Uterus (tissue), 4 donors: ENCODE measurements at places on chromosomes 4 and X. TPM values are rescaled to one million over a fixed set of nuclear protein-coding genes. Genes with fewer than 3 reads are reported as not detected.

RAB41 gene
- total RNA-seq, result not detected

DNA sequence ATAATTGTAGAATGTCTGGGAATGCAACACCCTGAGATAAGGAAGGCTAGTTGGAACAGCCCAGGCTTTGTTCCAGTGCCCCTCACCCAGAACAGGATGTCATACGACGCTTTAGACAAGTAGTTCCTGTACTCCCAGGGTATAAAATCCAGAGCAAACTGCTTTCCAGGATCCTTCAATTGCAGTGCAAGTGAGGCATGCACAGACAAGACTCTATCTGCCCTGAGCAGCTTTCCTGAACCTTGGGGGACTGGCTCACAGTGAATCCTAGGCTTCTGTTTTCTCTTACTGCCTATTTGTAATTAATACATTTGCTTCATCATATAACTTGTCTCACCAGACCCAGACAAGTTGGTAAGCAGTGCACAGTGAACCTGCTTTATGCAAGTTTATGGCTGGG is 48.4 kb upstream of the IL9R start:
- no peak for DNase-seq

DNA sequence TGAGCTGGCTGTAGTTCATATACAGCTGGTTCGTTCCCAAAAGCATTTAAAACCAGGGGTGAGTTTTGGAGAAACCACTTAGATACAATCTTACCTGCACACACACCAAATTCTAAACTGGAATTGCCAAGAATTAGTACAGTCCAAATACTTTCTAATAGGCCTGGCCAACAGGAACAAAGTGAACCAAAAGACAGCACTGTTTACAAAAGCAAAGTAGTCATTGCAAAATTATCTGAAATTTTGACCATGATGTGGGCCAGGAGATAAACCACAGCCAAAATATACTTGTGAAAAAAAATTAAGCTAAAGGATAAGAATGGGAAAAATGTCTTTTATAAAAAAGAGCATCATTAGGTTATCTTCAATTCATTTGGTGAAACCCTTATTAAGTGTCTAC is 37.9 kb upstream of the NAP1L5 start:
- DNase-seq, result no peak

DNA sequence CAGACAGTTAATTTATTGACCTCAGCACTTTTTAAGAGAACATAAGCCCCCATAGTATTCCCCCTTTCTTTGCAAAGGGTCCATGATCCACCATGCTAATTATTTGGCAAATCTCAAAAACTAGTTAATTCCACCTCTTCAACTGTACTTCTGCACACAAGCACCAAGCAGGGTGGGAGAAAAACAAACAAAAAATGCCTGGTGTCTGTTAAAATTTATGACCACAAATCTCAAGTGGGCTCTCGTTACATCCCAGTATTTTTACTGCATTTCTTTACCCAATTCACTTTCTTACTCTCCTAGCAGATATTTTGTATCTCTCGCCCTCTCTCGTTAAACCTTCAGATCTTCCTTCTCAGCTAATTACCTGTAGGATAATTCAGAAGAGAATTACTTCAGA is 6.1 kb downstream of the ARSJ start:
- DNase-seq, result no peak

- no peak for DNase-seq
Observed at GRCh38 chr4:7607156-7607910, 172.6 kb upstream of the PSAPL1 start.

DNA sequence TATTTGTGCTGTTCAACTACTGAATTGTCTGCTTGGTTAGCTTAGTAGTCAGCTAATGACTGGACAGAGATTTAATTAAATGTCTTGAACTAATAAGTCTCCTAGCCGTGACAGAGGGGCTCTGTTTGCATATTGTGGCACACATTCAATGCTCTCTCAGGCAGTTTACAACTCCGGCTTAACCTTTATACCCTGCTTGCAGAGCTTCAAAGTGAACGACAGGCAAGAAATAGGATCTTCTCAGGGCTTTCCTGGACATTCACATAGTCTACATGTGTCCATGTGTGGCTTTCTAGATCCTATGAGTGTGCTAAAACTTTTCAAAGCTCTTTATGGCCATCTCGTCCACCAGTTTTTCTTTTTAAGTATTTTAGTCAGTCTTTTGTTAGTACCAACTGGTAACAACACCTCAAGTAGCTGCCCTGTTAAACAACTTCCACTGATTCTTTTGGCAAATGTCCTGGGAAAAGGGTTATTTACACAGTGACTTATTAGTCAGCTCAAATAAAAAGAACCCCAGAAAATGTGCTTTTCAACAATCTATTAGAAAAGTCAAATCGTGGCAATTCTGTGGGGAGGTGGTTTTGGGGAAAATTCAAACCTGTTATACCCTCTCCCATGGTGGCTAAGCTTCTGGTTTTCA is 28.6 kb downstream of the OR13H1 start:
- DNase-seq, result no peak

GRCh38 chrX:24149351-24150050 is at the start of gene ZFX:
TSS of gene ZFX (plus strand) at chrX:24149729. CDS start at chrX:24172743, 23,014 bp downstream.
- peak; percentile 65 for DNase-seq
